ENCODE measurements at places on chromosomes 5 and 9. TPM values are rescaled to one million over a fixed set of nuclear protein-coding genes. Genes with fewer than 3 reads are reported as not detected.

DNA sequence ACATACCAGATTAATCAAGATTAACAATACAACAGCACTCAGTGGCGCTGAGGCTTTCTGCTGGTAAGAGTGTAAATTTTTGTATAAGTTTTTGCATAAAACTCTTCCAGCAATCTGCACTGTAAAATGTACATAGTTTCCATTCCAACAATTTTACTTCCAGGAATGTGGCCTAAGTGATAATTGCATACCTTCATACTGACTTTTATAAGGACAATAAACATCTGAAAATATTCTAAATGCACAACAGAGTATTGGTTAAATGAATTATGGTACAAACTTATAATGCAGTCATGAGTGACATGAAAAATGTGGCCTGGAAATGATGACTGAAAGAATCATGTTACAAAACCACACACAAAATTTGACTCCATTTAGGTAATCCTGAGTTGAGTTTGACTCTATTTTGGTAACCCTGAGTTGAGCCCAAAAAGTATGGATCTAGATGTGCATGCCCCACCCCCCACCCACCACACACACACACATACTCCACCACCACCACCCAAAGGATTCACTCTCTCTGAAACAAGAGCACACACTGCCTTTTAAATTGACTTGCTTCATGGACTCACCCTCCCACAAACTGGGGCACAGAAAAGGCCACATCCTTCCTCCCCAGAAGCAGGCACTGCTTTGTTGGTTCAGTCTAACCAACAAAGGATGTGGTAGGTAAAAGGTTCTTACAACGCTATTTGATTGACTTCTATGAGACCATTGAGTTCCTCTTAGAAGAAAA is 137.6 kb downstream of the SUSD1 start:
- H3K4me3 ChIP-seq = no peak overlapping the region
- peak; percentile 72 for DNase-seq
- H3K36me3 ChIP-seq = no peaks in the 10 kb centered on the region
- peak overlapping the region; percentile 86 for H3K27ac ChIP-seq

- no peaks in the 10 kb centered on the region for H3K27me3 ChIP-seq
- H3K4me3 ChIP-seq = no peak overlapping the region
- peak; percentile 71 for DNase-seq
- H3K27ac ChIP-seq = peak overlapping the region; percentile 49
- peaks cover 14% of the 10 kb centered on the region for H3K4me1 ChIP-seq
Measured at GRCh38 chr9:19137282-19137681, 10.0 kb upstream of the PLIN2 start.

OTULINL gene
- 0.23 TPM for polyA plus RNA-seq

GRCh38 chr5:17089001-17089400 is 128.4 kb upstream of the BASP1 start:
- H3K27me3 ChIP-seq = no peaks in the 10 kb centered on the region
- no peak overlapping the region for H3K4me3 ChIP-seq
- H3K36me3 ChIP-seq = no peaks in the 10 kb centered on the region
- H3K4me1 ChIP-seq = no peaks in the 10 kb centered on the region
- no peak for DNase-seq

All from GM23248 (cell line).